ENCODE measurements at places on chromosomes 4 and X. TPM values are rescaled to one million over a fixed set of nuclear protein-coding genes. Genes with fewer than 3 reads are reported as not detected.

SLITRK4 gene
- 0.18 TPM for total RNA-seq

GAGE2A gene
- not detected for total RNA-seq

GALNTL6 gene
- total RNA-seq: 0.29 TPM

ZC4H2 gene
- 11.3 TPM for total RNA-seq

GJB1 gene
- total RNA-seq: 4.1 TPM

CXCL3 gene
- not detected for total RNA-seq

ATP2B3 gene
- not detected for total RNA-seq

F11 gene
- not detected for total RNA-seq

PWWP3B gene
- 0.52 TPM for total RNA-seq

GRCh38 chrX:138150709-138151108, 560.8 kb downstream of the FGF13 start:
- DNase-seq: no peak

GRCh38 chrX:40467454-40467853, 113.3 kb upstream of the ATP6AP2 start:
- no peak for DNase-seq

DNA sequence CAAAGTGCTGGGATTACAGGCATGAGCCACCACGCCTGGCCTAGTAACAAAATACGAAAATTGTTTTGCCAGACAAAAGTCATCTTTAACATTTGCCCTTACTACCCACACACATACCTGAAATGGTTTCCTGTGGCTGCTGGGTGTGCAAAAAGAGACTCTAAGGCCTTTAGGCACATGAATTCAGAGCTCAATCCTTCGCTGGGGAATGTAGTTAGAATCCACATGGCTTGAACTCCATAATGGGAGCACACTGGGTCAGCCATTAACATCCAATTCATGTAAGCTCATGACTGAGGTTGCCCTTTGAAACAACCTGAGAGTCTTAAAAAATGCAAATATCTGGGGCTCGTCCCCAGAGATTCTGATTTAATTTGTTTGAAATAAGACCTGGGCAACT, 87.8 kb downstream of the HPGD start:
- no peak for DNase-seq

DNA sequence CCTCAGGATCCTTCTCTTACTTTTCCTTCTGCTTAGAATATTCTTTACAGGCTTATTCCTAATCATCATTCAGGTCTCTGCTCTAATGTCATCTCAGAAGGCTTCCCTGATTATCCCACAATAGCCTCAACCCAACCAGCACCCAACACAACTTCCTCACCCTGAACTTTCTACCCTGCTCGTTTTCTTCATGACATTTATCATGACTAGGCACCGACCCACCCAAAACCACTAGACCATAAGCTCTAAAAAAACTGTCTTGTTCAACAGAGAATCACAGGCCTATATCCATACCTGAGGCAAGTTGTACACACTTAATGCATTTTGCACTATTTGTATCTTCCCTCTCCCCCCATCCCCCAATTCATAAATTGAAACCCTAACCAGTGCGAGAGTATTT, 95.3 kb downstream of the SH3RF1 start:
- no peak for DNase-seq

GRCh38 chrX:10922159-10922558, 189.0 kb upstream of the HCCS start:
- no peak for DNase-seq

DNA sequence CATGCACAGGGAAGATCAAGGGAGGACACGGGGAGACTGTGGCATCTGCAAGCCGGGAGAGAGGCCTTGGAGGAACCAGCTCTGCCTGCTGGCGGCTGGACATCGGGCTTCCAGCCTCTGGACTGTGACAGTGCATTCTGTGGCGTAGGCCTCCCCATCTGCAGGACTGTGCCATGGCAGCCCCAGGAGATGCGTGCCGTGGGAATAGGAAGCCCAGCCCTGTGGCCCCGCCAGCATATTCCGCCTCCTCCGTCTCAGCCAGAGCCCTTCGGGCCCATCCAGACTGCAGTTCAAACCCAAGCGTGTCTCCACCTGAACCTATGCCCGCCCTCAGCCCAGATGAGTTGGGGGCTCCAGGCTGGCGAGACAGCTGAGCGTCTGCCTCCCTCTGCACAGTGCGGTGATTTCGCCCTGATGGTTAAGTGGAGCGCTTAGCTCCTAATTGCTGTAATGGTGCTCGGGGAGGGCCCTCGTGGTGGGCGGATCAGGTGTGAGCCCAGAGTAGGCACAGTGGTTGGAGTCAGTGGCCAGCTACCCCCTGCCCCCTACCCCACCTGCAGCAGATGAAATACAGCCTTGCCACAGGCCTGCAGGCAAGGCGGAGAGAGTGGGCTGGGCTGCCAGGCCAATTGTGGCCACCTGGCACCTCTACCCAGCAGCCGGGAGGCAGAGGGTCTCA, 133.9 kb downstream of the HMX1 start:
- DNase-seq: no peak

GRCh38 chr4:65241257-65241997, 428.9 kb downstream of the EPHA5 start:
- no peak for DNase-seq

GRCh38 chr4:78318126-78318525, 233.4 kb upstream of the ANXA3 start:
- DNase-seq: no peak

- no peak for DNase-seq
Observed at GRCh38 chrX:16934185-16934584, 12.3 kb upstream of the REPS2 start.

- no peak for DNase-seq
Observed at GRCh38 chr4:120156120-120156718, 89.6 kb upstream of the MAD2L1 start.

DNA sequence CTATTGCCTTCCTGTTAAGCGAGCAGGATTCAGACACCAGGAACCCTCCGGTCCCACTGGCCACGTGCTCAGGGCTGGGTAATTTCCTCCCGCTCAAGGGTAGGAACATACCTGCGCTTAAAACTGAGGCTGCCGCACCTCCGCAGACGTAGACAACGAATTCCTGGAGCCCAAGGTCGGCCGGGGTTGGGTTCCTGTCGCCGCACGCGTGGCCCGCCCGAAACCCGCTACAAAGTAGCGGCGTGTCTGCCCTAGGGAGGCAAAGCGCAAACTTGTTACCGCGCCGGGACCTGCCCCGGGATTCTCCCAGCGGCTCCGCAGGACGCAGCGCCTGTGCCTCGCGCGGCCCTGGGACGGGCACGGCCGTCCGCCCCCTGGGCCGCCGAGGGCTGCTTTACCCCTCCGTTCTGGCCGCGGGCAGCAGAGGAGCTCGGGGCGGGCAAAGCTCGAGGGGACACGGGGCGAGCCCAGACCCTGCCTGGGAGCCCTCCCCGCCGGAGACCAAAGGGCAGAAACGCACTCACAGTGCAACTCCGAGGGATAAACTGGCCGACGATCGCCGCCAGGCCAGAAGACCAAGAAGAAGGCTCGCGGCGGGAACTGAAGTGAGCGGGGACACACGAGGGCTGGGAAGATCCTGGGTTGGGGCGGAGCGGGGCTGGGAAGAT, at the start of gene ERVMER34-1:
TSS of gene ERVMER34-1 (minus strand) at position 607 of the 668 bp plus-strand sequence. CDS start 5,905 bp downstream, outside the sequence.
- DNase-seq: peak; percentile 43

DNA sequence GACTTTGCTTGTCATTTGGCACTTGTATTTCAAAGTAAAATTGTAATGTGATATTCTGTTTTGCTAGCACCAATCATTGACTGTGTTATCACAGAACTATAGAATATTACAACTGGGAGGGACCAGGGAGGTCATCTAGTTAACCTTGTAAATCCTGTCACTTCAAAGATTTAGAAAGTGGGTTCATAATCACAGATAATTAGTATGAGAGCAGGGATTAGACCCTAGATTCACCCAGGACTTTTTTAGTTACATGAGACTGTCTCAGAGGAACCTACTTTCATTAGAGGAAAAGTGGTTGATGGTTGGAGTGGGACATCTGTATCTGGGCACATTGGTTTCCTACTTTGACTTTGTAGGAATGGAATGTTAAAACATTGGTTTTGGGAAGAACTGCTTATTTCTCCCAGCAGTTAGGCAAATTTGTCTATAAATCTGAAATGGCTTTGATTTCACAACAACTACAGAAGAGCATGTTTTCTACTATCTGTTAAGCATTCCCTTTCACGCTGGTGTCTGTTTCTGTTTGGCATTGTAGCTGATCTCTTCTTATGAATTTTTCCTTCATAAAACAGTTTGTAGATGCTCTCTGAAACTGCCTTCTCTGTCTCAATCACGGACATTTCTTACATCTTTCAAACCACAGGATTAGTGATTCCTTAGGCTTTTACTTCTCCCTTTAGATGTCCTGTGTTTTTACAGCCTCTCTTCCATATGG, 144.1 kb downstream of the DIPK2B start:
- DNase-seq: no peak

GRCh38 chrX:109463784-109464183, 18.1 kb downstream of the GUCY2F start:
- DNase-seq: no peak
